Calu3 (cell line): ENCODE measurements at places on chromosomes 1 and 21.

DNA sequence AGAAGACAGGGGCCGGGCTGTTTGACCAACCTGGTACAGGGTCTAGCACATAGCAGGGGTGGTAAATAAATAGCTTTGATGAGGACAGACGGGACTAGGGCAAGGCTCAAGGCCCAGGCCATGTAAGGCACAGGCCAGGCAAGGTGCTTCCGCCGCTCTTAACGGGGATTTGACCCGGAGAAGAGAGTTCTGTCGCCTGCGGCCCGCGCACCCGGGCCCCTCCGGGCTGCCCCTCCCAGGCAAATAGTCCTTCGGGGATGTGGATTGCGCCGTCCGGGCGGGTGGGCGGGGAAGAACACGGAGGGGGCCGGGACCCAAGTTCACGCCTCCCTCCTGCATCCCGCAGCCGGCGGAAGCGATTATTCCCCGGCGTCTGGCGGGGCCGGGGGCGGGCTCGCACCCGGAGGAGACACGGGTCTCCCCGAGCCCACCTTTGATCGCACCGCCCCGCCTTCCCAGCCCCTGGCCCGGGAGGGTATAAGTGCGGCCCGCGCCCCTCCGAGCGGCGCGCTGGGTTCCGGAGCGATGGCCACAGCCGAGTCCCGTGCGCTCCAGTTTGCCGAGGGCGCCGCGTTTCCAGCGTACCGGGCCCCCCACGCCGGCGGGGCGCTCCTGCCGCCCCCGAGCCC, at the start of gene MIXL1:
Gene MIXL1, plus strand, starts transcription at position 508 of the 629 bp plus-strand sequence. Its CDS starts 18 bp downstream, at position 526.
- peaks cover 28% of the 10 kb centered on the region for H3K27me3 ChIP-seq
- H3K4me1 ChIP-seq = peaks cover 7% of the 10 kb centered on the region
- H3K36me3 ChIP-seq = peaks cover 15% of the 10 kb centered on the region
- peak within 1 kb of the TSS; percentile 71 for H3K4me3 ChIP-seq
- DNase-seq = peak; percentile 7

DNA sequence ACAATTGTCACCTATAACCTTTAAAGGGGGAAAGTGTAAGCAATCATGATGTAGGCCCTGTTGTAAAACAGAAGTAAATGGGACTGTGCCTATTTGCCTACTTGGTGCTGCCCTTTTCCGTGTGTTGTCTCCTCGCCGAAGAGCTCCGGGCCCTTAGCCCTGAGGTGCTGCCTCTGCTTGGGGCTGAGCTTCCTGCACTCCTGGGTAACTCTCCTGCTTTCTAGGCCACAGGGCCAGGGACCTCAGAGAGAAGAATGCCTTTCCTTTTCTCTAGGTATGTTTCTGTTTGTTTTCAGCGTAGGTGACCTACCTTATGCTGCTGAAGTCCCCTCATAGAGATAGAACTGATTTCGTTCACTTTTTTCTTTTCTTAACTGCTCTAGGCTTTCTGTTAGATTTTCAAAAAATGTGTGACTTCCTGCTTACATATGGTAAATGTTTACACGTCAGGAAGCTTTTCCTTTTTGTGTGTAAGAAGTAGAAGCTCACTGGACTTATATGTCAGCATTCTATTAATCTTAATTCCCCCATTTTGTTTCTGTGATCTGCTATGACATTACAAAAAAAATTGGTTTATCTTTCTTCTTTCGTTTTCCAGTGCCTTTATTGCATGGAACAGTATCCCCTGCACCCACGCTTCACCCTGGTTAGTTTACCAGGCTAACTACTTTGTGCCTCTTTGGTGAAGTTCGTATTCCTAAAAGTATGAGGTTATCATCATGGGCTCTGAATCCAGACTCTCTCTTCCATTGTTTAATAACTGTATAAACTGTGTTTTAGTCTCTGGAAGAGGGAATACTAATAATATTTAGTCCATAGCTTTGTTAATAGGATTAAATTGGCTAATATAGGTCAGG, 61.7 kb downstream of the ITSN1 start:
- peak; percentile 17 for DNase-seq
- H3K4me1 ChIP-seq = no peaks in the 10 kb centered on the region
- H3K36me3 ChIP-seq = no peaks in the 10 kb centered on the region
- peak overlapping the region; percentile 49 for H3K4me3 ChIP-seq

DNA sequence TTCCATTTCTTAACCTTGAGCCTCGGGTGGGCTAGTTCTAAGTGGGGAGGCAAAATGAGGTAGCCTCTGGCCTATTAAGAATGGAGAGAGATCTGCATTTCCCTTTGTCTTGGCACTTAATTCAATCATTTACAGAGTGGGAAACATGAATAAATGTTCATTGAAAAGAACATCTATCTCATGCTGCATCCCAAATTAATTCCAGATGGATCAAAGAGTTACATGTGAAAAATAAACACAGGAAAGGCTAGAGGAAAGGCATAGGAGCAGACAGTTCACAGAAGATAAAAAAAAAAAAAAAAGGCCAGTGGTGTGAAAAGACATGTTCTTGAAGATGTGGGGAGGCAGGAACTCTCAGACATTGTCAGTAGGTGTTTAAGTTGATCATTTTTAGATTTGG, 35.7 kb upstream of the EPS8L3 start:
- H3K27me3 ChIP-seq = no peaks in the 10 kb centered on the region
- peaks cover 13% of the 10 kb centered on the region for H3K4me1 ChIP-seq
- no peak overlapping the region for H3K27ac ChIP-seq
- DNase-seq = no peak
- no peak overlapping the region for H3K4me3 ChIP-seq
- H3K36me3 ChIP-seq = no peaks in the 10 kb centered on the region

GRCh38 chr1:183002267-183002666, 21.0 kb upstream of the LAMC1 start:
- peaks cover 64% of the 10 kb centered on the region for H3K4me1 ChIP-seq
- H3K27me3 ChIP-seq = no peaks in the 10 kb centered on the region
- DNase-seq = no peak
- H3K4me3 ChIP-seq = peak overlapping the region; percentile 50

DNA sequence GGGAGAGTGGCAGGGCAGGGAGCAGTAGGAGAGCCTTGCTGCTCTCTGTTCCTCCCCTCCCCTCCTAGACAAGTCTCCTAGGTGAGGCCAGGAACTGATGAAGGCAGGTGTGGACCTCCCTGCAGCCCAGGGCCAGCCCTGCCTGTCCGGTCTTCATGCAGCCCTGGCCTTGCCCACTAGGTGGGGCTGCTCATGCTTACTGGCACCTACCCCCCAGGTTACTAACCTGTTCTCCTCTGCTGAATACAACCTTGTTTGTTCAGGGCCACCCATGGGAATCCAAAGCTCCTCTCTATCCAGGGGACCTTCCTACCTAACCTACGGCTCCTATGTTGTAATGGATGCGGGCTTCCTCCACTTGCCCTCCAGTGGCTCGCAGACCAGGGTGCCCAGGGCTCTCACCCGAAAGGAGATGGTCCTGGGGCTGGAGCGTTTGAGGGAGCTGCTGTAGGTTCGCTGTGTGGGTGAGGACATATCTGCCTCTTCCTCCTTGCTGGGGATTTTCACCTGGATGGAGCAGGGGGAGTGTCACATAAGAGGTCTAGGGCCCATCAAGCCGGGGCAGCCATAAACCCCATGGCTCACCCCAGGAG, 7.9 kb upstream of the TNNT2 start:
- peak; percentile 93 for DNase-seq
- peak overlapping the region; percentile 33 for H3K27ac ChIP-seq
- H3K4me3 ChIP-seq = no peak overlapping the region
- H3K4me1 ChIP-seq = peaks cover 18% of the 10 kb centered on the region
- H3K27me3 ChIP-seq = no peaks in the 10 kb centered on the region
